ENCODE measurements at places on chromosomes 4 and X.

GRCh38 chr4:15832523-15833451, 54.7 kb downstream of the CD38 start:
- DNase-seq = no peak

DNA sequence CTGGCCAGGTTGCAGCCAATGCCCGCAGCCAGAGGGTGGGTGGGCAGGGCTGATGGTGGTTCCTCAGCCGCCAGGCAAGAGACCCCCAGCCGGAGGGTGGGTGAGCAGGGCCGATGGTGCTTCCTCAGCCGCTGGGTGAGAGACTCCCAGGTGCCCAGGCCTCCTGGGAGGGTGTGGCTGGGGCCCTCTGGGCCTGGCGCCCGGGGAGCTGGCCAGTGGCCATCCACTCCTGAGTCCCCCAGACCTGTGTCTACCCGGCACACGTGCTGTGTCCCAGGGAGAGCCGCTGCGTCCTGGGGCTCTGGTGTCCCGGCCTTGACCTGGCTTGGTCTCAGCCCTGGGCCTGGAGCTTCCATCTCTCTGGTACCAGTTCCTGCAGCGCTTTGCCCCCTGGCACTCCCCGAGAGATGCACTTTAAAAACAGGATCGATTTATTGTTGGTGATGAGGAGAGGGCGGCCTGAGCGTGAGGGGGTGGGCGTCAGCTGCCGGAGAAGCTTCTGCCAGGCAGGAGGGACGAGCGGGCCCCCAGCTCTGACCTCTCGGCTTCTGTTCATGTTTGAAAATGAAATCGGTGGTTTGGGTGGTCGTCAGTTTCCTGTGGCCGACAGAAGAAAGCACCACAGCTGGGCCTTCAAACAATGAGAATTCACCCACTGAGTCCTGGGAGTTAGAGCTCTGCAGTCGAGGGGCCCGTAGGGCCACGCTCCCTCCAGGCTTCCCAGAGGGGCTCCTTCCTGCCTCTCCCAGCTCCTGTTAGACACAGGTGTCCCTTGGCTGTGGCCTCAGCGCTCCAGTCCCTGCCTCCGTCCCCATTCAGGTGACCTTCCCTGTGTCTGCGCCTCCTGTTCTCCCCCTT, 6.5 kb downstream of the DOK7 start:
- no peak for DNase-seq

GRCh38 chrX:97332963-97333362, 449.3 kb downstream of the RPA4 start:
- DNase-seq = peak; percentile 17

- DNase-seq = no peak
Measured at GRCh38 chr4:38785901-38786402, 3.2 kb upstream of the TLR10 start.

DNA sequence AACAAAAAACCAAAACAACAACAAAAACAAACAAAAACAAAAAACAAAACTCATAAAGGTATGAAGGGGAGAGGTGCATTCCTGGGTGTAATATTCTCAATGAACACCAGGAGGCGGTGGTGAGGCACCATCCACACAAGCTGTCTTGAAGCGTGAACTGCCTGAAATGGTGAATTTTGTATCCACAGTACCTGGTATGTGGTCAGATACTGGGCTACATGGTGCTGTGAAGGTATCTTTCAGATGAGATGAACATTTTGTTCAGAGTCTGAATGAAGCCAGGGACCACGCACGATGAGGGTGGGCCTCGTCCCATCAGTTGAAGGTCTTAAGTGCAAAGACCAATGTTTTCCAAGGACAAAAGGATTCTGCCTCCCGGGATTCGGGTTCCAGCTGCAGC, 58.5 kb downstream of the ASMT start:
- peak; percentile 44 for DNase-seq

- no peak for DNase-seq
Measured at GRCh38 chr4:187077744-187078401, 354.2 kb upstream of the FAT1 start.

DNA sequence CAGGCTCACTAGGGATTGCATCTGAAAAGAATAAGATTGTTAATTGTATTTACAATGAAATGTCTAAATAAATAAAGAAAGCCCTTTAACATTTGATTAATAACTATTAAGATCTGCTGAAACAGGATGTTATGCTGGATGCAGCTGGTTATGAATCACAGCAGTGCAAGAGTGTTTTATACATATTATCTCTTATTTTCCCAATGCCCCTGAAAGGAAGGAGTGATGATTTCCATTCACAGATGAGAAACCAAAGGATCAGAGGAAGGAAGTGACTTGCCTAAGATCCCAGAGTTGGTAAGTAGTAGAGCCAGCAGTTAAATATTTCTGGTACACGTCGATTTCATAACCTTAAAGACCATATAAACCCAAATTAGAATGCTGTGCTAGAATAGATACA, 76.3 kb upstream of the ARHGAP36 start:
- peak; percentile 2 for DNase-seq

DNA sequence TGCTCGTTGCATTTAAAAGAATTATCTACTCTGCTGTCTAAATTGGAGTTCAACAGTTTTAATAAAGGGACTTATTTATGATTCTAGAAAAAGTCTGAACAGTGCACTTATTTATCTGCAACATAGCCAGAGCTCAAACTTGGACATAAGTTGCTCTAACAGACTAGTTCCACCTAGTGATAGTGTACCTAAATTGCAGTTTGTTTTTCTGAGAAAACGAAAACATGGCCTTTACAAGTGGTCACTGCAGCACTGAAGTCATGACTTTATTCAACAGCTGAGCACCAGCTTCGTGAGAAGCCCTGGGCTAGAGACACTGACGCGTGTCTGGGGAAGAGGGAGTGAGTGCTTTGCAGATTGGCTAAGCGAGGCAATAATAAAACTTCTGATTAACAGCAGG, 77.3 kb upstream of the IGSF1 start:
- DNase-seq = no peak

- DNase-seq = no peak
Measured at GRCh38 chrX:45264865-45265264, 64.2 kb upstream of the DIPK2B start.

- DNase-seq = peak; percentile 49
Measured at GRCh38 chrX:107825698-107826237, at the start of gene MID2. Gene MID2 (plus strand): TSS chrX:107825866. CDS start chrX:107826427, 561 bp downstream.

DNA sequence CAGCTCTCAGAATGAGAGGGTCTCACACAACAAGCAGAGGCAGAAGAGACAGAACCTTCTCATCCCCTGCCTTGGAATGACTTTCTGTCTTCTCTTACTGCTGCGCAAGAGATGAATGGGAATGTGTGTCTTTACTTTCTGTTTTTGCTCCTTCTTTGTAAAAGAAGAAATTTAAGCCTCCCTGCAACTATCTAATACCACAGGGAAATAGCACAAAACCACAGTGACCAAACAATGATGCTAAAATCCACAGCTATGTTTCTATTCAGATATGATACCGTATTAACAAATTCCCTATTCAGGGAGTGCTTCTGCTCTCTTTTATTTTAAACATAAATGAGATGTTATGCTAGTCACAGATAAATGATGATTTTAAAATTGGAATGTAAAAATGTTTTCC, 173.8 kb upstream of the RAI2 start:
- DNase-seq = no peak

- DNase-seq = no peak
Measured at GRCh38 chrX:130738638-130739195, 164.3 kb downstream of the ENOX2 start.

- peak; percentile 43 for DNase-seq
Measured at GRCh38 chr4:87521757-87522374, 7.3 kb downstream of the SPARCL1 start.

GRCh38 chrX:153744210-153745066, 19.6 kb upstream of the PLXNB3 start:
- DNase-seq = no peak
